ENCODE measurements at places on chromosomes 12 and 14.

DNA sequence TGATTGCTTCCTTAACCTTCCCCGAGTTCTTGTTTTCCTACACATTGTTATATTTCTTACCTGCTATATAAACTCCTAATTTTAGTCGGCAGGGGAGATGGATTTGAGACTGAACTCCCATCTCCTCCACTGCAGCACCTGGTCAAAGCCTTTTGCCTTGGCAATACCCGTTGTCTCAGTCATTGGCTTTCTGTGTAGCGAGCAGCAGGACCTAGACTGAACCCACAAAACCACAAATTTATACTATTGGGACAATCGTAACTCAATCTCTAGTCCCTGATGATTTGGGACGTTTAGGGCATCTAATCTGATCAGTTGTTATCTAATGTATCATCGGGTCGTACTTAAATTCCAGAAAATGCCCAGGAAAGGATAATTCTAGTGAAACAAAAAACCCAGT is 37.8 kb upstream of the BAZ1A start:
- DNase-seq = no peak

- DNase-seq = no peak
Observed at GRCh38 chr12:47945341-47945728, 18.1 kb upstream of the TMEM106C start.

DNA sequence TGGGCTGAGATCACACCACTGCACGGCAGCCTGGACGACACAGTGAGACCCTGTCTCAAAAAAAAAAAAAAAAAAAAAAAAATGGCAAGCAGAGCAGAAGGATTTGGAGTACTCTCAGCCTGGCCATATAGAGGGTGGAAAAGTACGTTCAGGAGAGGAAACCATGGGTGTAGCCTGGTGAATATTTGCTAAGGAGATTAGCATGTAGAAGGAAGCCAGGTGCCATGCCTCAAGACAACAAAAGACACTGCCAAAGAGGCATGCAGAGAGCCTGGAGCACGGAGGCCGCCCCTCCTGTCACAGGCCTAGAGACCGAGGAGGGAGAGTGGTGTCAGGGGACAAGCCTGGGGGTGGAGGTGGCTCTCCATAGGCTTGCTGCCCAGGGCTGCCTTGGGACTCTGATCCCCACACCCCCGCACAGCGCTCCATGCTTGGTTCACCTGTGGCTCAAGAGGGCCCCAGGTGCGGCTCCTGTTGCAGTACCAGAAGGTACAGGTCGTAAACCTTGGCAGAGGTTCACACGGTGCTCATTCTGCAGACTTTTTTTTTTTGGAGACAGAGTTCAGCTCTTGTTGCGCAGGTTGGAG is 27.9 kb upstream of the DEGS2 start:
- no peak for DNase-seq

GRCh38 chr12:108515916-108516315 is 839 bp downstream of the FICD start:
- DNase-seq = no peak

DNA sequence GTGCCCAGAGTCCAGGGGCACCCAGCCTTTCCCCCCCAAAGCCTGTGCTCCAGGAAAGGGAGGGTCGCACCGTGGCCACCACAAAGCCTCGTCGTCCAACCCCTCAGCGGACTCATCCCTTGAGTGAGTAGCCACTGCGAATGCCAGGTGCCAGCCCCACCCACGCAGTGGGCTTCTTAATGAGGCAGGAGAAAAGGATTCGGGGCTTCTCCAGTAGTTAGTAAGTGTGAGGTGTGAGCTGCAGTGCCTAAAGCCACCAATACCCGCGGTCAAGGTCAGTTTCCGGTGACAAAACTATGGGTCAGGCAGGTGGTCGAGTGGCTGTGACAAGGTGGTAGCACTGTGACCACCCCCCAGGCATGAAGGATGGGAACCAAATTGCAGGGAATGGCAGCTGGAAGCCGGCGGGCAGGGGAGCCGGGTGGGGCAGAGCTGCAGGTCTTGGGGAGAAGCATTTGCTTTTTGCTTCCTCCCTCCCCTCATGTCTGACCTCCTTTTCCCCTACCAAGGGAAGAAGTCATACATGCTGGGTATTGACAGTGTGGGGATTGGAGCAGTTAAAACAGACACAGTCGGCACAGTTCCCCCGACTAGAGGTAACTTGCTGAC is 8.0 kb downstream of the RAN start:
- no peak for DNase-seq

GRCh38 chr12:115470977-115471376 is 787.0 kb upstream of the TBX3 start:
- no peak for DNase-seq

- DNase-seq = no peak
Observed at GRCh38 chr12:62136496-62136895, 123.7 kb upstream of the USP15 start.

DNA sequence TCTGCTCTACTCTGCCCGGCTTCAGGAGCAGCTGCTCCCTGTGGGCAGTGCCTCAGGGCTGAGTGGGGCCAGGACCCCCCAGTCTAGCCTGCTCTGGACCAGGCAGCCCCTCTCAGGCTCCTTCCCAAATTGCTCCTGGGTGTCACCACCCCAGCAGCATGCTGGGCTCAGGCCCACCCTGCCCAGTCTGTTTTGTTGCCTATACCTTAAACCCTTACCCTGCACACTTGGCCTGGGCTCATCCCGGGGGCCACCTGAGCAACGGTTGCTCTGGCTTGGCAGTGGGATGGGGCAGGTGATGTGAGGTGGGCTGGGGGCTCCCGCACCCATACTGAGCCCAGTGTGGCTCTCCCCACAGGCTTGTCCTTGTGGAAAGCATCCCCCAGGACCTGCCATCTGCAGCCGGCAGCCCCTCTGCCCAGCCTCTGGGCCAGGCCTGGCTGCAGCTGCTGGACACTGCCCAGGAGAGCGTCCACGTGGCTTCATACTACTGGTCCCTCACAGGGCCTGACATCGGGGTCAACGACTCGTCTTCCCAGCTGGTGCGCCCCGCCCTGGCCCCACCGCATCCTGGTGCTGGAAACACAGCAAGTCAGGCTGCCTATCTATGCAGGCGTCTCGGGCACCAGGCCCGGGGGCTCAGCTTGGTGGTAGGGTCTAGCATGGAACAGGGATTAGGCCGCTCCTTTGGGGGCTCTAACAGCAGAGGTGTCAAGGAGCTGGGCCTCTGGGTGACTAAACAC is 3.9 kb downstream of the PLD4 start:
- no peak for DNase-seq

DNA sequence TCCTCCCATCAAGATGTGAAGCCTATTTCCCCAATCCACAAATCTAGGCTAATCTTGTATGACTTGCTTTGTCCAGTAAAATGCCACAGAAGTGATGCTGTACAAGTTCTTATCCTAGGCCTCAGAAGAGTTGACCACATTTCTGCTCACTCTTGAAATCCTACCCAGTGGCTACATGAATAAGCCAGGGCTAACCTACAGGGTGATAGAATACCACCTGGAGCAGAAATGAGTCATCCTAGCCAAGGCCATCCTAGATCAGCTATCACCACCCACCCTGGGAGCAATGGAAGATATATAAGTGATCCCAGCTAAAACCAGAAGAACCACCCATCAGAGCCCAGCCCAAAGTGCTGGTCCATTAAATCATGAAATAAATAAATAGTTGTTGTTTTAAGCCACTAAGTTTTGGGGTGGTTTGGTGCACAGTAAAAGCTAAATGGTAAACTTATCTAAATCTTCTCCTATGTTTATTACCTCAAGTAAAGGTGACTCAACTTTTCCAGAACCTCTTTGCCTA is 105.1 kb downstream of the RPS29 start:
- DNase-seq = no peak

GRCh38 chr14:24077086-24077485 is 5.7 kb downstream of the CPNE6 start:
- DNase-seq = no peak

GRCh38 chr12:48002414-48002730 is 1.9 kb downstream of the COL2A1 start:
- peak; percentile 40 for DNase-seq

GRCh38 chr12:116916122-116916521 is 5.4 kb downstream of the FBXW8 start:
- DNase-seq = no peak

DNA sequence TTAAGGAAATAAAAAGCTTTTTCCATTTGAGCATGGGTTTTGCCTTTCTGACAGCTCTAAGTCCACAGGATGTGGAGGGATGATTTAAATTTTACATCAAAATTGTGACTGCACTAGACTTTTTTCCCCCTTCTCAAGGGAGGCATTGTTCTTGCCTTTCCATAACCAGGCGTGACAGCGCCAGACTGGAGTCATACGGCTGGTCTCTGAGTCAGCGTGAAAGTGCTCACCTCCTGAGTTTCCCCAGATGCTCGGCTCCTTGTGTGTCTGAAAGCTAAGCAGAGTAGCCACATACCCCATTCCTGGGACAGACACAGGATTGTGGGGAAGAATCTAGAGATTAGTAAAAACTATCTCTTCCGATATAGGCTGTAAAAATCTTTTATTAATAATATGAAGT is 43.1 kb downstream of the SOX5 start:
- DNase-seq = peak; percentile 38

DNA sequence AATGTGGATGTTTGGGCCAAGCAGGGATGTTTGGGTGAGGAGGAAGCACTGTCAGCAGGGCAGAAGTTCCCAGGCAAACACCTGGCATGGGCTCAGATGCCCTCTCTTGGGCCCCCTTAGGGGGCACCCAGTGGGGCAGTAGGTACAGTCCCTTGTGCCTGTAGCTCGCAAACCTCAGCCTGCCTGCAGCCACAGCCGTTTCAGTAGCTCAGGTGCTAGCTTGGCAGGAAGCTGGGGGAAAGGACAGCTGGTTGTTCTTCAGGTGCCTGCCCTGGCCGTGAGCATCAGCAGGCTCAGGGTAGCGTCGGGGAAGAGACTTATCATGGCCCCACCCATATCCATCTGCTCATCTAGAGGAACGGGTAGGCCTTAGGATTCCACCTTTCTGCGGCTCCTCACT is 67.5 kb downstream of the B4GALNT3 start:
- DNase-seq = no peak

DNA sequence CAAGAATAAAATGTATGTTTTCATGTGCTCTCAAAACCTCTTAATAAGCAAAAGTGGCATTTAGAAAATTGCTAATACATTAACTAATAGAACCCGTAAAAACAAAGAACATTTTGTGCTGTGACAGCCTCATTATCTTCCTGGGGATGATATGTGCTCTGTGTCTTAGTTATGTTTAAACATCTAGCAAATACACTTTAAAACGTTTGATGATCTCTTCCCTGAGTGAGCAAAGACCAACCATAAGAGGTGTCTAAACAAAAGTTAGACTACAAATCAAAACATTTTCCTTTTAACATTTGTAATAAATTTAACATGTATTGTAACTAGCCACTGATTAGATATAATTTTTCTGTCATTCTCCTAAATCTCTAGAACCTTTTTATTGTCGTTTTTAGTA is 95.8 kb downstream of the SOX5 start:
- DNase-seq = no peak

DNA sequence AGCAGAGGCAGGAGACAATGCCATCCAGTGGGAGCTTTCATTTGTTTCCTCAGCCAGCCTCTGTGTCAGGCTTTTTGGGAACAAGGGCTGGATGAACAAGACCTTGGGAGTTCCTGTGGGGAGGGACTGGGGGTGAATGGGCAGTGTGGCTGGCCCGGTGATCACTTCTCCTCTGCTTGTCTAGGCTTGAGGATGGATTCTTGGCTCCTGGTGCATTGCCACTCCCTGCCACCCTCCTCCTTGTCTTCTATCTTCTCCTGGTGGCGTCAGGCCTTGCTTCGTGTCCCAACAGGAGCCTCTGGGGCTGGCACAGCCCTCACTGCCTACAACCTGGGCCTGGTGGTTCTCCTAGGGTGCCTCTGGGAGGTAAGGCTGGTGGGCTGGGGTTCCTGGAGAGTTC is 25.0 kb upstream of the KCNA5 start:
- DNase-seq = no peak

- no peak for DNase-seq
Observed at GRCh38 chr14:94665121-94665520, 52.9 kb downstream of the SERPINA3 start.

DNA sequence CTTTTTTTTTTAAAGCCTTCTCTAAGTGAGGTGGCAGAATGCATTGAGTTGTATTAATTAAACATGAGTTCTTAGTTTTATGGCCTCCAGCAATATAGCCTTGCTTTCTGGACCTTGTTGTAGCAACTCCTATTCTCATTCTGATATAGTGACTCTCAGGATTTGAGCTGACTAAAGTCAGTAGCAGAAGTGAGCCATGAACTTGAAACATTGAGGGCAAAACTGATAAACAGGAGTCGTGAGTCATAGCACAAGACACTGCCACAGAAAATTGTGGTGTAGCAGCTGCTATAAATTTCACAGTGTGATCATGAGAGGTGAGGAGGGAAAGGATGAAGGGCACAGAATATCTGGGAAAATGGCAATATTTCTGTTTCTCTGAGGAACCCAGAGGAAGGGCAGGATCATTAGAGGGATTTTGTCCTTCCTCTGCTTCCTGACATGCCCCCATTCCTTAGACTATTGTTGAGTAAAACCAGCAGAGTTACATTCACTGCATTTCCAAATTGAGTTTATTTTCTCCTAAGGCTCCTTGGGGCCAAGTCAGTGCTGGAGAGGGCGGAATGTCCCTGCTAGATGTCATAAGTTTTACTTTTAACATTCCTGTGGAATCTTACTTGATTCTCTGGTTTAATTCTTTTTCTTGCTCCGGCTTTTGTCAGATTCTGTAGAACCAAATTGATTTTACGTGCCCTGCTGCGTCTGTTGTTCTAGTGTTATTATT is 7.5 kb downstream of the KLRG1 start:
- no peak for DNase-seq

DNA sequence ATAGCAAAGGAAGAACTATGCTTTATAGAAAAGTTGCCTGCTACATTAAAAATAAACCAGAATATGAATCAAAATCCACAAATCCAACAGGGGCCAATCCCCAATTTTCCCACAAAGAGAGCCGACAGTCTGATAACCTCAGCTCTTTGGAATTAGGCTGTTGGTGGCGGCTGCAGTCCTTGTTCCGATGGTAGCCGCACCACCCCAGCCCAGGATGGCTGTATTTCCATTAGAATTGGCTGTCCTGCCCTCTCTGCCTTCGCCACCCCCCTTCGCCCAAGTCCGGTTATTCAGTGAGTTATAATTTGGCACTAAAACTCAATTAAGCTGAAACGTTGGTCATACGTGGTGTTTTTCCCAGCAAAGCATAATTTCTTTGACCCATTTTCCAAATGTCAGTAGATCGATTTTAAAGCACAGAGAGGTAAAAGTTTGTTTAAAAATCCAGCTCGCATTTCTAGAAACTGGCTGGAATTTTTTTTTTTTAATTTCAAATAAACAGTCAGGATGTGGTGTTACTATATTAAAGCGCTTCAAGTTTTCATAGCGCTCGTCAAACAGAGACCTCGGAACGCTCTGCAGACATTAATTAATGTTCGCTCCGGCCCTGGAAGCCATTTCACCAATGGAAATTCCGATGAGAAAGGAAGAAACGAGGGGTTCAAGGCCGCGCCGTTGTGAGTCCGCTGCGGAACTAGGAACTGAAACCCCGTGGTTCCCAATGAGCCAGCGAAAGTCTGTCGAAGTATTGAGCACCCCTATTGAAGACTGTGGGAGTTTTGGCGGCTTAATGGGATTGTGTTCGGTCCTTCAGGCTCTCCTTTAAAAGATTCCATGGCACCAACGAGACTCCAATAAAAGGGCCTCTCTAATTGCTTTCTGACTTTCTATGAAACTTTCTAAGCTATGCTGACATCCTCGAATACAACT is 104.8 kb upstream of the DIO3 start:
- DNase-seq = no peak

GRCh38 chr12:5332551-5332950 is 99.4 kb upstream of the NTF3 start:
- no peak for DNase-seq

All from femur (tissue), 1 donor.